ENCODE measurements at places on chromosomes 1 and 21. TPM values are rescaled to one million over a fixed set of nuclear protein-coding genes. Genes with fewer than 3 reads are reported as not detected.

FCN3 gene
- not detected for total RNA-seq

DNASE2B gene
- not detected for total RNA-seq

SF3B4 gene
- 30.6 TPM for total RNA-seq

TSNAX gene
- total RNA-seq: 29.8 TPM

ATP13A2 gene
- 30.2 TPM for total RNA-seq

FNDC10 gene
- 16.9 TPM for total RNA-seq

NTRK1 gene
- not detected for total RNA-seq

UTP25 gene
- 8.3 TPM for total RNA-seq

E2F2 gene
- 10.7 TPM for total RNA-seq

HSD3B2 gene
- not detected for total RNA-seq

AMY1C gene
- not detected for total RNA-seq

DNA sequence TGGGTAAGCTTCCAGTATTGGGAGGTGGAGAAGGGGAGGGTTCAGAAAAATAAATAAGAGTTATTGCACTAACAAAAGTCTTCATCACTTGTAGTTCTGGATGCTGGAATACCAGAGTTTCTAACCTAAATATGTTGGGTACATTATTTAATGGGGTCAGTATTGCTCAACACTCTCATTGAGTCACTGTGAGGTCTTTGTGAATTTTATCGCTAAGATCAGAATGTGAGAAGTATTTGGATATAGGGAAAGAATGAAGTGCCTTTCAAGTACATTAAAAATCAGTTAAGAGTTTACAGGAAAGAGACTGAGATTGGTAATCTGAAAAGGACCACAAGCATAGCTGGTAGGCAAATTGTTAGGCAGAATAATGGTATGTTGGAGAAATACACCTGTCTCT lies 8.8 kb downstream of the SNRPE start:
- DNase-seq: no peak

- no peak for DNase-seq
These were observed 48.1 kb upstream of the MPC2 start for GRCh38 chr1:167984886-167985489.

- no peak for DNase-seq
These were observed 50.7 kb upstream of the GPR157 start for GRCh38 chr1:9179463-9180110.

DNA sequence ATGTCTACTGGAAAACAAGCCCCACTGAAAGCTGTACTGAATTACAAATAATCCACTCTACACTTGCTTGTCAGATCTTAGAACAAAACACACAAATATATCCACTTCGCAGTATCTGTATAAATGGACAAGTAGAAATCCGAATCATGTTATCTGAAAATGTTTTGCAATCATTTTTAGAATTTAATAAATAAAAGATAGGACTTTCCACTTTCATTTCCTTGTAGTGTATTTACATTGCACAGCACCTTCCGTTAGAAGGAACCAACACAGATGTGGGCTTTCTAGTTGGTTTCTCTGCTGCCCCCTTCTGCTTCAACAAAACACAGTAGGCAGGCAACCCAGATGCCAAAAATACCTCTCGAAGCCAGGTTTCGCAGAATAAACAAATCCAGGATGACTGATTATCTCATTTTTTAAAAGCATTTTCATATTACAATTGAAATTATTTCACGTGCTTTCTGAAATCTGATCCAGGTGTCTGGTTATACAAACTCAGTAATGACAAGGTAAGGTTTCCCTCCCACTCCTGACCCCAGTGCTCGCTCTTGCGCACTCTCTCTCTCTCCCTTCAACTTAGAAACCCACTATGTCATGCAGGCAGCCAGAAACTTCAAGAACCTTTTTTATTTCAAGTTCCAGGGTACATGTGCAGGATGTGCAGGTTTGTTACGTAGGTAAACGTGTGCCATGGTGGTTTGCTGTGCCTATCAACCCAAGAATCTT lies 389.9 kb downstream of the SMYD3 start:
- DNase-seq: peak; percentile 44

DNA sequence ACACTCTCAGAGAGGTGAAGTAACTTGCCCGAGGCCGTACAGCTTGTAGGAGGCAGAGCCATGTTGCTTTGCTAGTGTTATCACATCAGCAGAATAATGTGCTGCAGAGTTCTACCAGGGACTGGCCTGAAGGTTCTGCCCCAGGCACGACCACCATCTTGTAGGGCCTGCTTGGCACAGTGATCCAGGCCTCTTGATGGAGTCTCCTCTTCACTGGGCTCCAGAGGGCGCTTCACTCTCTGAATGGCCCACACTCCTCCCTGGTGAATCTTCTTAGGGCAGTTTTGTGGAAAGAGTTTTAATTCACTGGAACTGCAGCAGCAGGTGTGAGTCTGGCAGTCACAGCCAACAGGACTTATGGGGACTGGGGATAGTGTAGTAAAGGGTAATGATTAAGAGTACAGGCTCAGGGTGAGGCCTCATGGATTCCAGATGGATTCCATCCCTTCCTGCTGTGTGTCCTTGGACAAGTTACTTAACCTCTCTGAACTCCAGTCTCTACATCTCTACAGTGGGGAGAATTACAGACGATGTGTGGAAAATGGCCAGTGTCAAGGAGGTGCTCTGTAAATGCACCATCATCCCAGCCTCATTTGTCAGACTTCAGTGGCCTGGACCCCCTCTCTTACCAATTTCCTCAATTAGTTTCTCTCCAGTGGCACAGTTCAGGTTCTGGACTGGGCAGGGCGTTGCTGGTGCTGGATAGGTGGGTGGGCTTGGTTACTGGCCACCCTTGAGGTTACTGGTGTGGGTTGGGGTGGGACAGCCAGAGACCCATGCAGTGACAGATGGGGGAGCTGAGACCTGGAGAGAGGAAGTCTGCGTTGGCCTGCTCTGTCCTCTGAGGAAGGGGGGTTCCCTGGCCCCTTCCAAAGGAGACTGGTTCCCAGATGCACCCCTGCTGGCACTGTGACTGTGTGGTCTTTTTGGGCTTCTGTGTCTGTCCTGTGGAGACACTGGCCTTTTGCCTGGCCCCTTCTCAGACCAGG lies 45.9 kb upstream of the CSF3R start:
- no peak for DNase-seq

- DNase-seq: no peak
These were observed 263.0 kb upstream of the ZRANB2 start for GRCh38 chr1:71343686-71344416.

DNA sequence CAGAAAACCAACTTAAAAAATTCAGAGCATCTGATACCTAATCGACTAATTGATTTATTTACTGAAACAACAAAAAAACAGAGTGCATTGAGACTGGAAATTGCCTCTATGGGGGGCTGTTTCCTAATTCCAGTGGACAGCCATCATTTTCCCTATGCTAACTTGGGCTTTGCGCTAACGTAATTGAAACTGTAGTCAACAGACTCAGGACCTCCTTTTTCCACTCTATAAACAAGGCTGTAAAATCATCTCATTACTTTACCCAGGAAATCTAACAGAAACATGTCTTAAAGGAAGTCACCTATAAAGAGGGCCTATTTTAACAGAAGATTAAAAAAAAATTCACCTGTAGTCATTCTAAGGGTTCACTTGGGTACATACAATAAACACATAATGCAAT lies 2.1 kb downstream of the ERG start:
- no peak for DNase-seq

DNA sequence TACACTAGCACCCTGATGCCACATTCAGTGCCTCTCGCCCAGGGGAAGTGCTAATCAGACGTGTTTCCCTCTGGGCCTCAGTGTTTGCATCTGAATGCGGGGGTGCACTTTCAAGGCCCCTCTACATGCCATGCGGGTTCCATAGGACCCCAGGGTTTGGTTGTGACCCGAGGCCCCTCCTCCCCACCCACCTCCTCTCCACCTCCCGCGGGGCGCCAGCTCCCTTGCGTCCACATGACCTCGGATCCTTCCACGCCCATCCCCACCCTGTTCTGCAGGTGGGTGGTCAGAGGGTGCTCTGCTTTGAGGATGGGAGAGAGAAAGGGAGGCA lies 5.1 kb upstream of the RUNX3 start:
- no peak for DNase-seq

GRCh38 chr1:221487781-221488524 lies 253.9 kb downstream of the DUSP10 start:
- peak; percentile 88 for DNase-seq

DNA sequence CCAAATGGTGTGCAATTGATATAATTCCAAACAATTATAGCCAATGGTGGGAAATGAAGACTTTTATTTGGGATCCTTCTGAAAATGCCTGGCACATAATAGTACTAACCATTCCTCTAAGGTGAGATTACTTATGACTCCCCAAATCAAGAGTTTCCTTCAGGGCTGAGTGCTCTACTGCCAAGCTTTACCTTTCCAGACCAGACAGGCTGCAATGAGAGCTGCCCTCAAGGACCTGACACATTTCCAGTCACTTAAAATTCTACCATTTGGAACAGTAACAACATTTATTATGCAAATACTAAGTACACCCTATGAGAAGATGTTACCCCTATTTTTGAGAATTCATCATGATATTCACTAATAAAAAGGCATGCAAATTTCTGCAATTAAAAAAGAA lies 21.1 kb downstream of the PAXBP1 start:
- DNase-seq: no peak

- no peak for DNase-seq
These were observed 876 bp downstream of the EFCAB7 start for GRCh38 chr1:63524201-63524600.

- DNase-seq: peak; percentile 48
These were observed 101.4 kb upstream of the RGS1 start for GRCh38 chr1:192474080-192474683.

- no peak for DNase-seq
These were observed 15.6 kb upstream of the IL10 start for GRCh38 chr1:206787891-206788290.

GRCh38 chr1:81799939-81800694 lies 617 bp upstream of the ADGRL2 start:
- peak; percentile 77 for DNase-seq

DNA sequence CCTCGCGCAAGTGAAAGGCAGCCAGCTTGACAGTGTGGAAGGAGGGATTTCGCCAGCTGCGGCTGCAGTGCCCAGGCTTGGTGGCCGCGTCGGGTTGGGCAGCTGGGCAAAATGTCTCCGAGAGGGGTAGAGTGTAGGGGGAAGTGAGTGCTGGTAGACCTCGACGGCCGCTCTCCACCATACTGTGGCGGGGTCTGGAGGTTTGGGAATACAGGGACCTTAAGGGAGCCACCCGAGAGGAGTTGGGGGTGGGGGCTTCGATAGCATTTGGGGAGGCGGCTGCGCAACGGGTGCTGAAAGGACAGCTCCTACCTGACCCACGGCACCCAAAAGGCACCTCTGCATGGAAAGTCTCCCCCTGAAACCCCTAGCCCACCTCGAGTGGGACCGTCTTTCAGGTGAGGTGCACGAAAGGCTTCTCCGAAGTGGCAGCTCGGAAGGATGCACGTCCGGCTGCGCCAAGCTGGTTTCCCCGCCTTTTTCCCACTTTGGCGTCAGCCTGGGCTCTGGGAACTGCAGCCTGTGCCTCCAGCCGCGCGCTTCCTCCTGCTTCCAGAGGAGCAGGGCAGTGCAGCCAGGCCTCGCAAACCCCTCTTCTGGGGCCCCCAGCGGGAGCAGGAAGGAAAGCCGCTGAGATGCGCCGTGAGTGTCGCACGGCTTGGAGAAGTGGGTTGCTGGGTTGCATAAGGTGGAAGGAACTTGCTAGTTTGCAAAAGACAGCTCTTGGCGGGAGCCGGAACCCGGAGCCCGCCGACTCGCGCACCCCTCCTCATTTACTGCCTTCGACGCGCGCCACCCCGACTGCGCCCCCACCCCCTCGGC lies 531 bp upstream of the HMGN2 start:
- peak; percentile 78 for DNase-seq

- DNase-seq: no peak
These were observed 513.2 kb upstream of the PTBP2 start for GRCh38 chr1:96208428-96208827.

DNA sequence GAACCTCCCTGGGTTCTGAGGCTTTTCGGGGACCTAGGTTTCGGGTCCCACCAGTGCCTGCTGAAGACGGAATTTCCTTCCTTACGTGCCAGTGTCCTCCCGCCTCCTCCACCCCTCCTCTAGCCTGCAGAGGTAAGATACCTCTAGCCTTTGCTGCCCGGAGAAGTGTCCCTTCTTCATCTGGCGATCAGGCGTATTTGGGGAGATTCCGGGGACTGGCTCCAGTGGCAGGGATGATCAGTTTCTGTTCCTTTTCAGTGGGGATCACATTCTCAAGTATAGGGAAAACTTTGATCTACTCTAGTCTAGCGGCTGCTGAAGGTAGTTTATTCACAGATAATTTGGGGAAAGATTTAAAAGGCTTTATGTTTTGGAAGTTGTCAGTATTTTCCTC lies 674 bp downstream of the CEP350 start:
- DNase-seq: no peak

DNA sequence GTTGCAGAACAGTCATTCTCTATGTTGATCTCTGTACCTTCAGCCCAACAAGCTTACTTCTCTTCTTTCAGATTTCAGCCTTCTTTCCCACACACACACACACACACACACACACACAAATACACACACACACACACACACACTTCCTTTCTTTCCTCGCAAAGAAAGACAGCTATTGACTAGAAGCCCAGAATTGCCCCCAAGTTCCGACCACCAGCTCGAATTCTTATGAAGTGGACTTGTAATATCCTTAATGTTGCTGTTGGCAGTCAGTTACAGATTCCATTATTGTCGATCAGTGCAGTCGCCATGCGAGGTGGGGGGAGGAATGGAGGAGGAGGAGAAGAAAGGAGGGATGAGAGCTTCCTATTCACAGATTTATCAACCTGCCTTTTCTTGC lies 125.5 kb downstream of the CLEC20A start:
- no peak for DNase-seq

DNA sequence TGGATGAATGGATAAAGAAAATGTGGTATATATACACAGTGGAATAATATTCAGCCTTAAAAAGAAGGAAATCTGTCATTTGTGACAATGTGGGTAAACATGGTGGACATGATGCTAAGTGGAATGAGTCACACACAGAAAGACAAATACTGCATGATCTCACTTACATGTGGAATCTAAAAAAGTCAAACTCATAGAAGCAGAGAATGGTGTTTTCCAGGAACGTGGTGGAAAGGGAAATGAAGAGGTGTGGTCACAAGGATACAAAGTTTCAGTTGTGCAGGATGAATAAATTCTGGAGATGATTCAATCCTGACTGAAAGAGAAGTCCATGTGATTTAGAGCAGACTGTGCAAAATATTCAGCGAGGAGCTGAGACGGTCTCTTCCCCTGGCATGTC lies 56.6 kb downstream of the RYR2 start:
- DNase-seq: peak; percentile 64

All from Caki2 (cell line).